Stimulated activated CD4-positive, alpha-beta T cell treated with anti-CD3 and anti-CD28 coated beads, TNF-alpha, amount 100 ng/mL, for 4 hours (primary cell): ENCODE measurements at places on chromosomes 3 and 15.

GRCh38 chr3:8482960-8483665 lies 18.5 kb upstream of the LMCD1 start:
- DNase-seq = no peak

DNA sequence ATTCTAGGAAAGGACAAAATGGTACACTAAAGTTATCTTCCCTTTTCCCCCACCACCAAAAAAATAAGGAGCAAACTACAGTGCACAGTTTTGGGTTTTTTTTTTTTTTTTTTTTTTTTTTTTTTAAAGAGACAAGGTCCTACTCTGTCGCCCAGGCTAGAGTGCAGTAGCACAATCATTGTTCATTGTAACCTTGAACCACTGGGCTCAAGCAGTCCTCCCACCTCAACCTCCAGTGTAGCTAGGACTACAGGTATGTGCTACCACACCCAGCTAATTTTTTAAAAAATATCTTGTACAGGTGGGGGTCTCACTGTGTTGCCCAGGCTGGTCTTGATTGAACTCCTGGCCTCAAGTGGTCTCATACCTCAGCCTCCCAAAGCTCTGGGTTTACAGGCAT lies 14.9 kb downstream of the SETD5 start:
- no peak for DNase-seq

DNA sequence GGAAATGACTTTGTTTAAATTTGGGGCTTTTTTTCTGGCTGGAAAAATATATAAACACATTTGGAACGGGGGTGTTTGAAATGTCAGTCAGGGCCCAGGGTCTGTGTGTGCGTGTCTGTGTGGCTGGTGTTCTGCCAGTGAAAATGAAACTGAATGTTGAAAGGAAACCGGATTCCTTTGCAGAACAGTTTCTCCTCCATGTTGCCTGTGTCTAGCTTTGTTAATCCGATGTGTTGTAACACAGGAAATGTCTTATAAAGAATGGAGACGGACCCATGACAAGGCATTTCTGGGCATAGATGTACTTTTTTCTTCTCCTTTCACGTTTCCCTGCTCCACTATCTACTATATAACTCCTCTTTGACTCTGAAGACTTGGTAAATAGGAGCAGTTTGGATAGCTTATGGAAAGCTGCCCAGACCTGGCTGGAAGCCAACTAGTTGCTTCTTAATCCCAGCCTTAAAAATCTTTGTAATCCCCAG lies 2.8 kb downstream of the SQOR start:
- peak; percentile 32 for DNase-seq

GRCh38 chr3:153290268-153291015 lies 128.4 kb downstream of the RAP2B start:
- no peak for DNase-seq

DNA sequence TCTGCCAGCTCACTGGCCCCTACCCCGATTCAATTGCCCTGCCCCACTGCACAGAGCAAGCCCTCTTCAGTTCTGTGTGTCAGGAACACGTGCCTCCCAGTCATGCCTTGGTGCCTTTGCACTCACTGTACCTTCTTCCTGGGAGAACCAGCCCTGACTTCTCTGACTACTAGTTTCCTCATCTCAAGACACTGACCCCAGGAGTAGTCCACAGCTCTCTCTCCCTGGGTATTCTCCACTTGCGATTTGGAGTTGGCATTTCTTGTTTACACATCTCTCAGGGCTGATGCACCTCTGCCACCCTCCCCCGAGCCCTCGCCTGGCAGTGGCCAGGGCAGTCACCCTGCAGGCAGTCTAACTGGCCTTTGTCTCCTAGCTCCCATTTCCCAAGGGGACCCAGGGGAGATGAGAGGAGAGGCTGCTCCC lies 5.7 kb downstream of the CISH start:
- no peak for DNase-seq

- DNase-seq = no peak
Observed at GRCh38 chr3:13106308-13107001, 33.2 kb upstream of the IQSEC1 start.

DNA sequence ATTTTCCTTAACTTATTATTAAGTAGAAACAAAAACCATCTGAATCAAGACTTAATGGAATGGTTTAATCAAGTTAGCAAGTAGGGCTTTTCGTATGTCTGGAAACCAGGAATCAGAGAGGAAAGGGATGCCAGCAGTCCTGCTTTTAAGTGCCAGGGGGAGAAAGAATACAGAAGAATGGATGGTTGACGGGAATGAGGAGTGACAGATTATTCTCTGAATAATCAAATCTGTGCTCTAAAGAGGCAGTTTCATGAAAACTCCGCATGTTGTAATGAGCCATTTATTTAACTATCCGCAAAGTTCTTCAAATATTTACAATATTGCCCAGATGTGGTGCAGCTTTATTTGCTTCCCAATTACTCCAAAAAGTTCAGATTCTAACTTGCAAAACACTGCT lies 103.0 kb downstream of the CTNNB1 start:
- no peak for DNase-seq
